NCI-H82 (cell line): ENCODE measurements at places on chromosomes 2 and 18.

DNA sequence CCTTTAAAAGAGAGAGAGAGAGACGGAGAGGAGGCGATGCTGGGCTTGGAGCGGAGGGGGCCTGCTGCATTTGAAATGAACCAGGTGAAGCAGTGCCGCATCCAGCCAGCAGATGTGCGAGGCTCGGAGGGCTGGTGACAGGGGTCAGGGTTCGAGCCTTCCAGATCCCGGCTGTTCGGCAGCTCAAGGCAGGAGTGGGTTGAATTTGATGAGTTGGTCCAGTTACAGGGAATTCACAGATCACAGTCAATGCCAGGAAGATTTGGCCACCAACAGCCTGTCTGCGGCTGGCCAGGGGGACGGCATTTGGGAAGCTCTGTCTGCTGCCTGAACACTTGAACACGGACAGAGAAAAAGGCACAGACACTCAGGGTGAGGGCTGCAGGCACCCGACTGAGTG lies 48.6 kb downstream of the PTGR3 start:
- no peak for DNase-seq

- DNase-seq: no peak
These were observed 443.1 kb downstream of the THSD7B start for GRCh38 chr2:137208431-137208891.

- DNase-seq: peak; percentile 43
These were observed 60.9 kb downstream of the RFTN2 start for GRCh38 chr2:197614532-197614931.

GRCh38 chr2:174859563-174860169 lies 95.4 kb upstream of the CHRNA1 start:
- peak; percentile 72 for DNase-seq
